ENCODE measurements at places on chromosomes 11 and 22.

DNA sequence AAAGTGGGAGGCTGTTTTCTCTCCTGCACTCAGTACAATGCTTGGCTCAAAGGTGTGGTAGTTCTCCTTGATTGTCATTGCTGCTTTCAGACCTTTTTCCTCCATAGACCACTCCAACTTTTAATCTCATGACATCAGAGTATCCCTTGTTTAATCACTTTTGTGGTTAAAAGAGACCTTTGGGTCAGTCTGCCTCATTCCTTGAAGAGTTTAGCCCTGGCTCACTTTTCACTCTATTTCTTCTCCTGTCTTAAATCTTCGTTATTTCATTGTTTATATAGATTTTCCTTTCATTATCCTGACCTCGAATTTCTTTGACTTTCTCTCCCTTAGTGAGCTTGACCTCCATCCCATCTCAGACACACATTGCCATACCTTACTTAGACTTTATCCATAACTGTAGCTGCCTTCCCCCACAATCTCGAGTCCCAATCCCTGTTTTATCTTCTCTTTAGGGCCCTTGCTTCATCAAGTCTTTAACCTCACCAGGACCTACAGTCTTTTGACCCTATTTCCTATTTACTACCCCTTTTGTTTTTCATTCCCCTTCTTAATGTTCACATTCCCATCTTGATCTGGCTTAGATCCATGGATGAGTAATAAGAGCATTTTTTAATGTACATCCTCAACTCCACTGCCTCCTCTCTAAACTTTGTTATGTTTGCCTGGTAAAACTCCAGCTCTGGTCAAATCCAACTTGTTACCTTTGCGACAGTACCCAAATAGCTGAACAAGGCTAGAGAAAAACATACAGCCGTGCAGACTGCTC is 9.5 kb downstream of the ATXN10 start:
- H3K27ac ChIP-seq: no peak overlapping the region
- no peaks in the 10 kb centered on the region for H3K36me3 ChIP-seq
- H3K4me1 ChIP-seq: peaks cover 52% of the 10 kb centered on the region
- no peak overlapping the region for H3K4me3 ChIP-seq
- no peak for DNase-seq
- no peaks in the 10 kb centered on the region for H3K27me3 ChIP-seq

- H3K27ac ChIP-seq: no peak overlapping the region
- no peak for DNase-seq
- no peak overlapping the region for H3K4me3 ChIP-seq
- no peaks in the 10 kb centered on the region for H3K27me3 ChIP-seq
- H3K36me3 ChIP-seq: no peaks in the 10 kb centered on the region
These were observed 19.4 kb upstream of the CELSR1 start for GRCh38 chr22:46556775-46557174.

GRCh38 chr11:60169264-60169915 is 13.5 kb downstream of the MS4A6A start:
- H3K4me3 ChIP-seq: no peak overlapping the region
- H3K36me3 ChIP-seq: no peaks in the 10 kb centered on the region
- H3K27ac ChIP-seq: no peak overlapping the region
- H3K27me3 ChIP-seq: no peaks in the 10 kb centered on the region

DNA sequence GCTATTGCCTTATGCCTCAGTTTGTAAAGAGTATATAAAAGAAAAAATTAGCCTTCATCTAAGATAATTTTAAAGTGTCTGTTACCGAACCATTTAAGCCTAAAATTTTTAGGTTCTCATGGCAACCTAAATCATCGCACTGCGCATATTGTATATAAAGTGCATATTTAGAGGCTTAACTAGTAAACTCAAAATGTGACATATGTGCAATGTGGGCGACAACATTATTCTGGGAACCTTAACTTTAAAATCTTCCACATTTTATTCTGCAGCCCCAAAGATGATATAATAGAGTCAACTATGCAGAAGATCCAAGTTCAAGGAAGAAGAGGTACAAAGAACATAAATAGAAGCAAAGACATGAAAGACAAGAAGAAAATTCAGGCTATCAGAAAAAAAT is 23.0 kb downstream of the CELF1 start:
- H3K27ac ChIP-seq: no peak overlapping the region
- H3K27me3 ChIP-seq: no peaks in the 10 kb centered on the region
- no peak overlapping the region for H3K4me3 ChIP-seq
- H3K4me1 ChIP-seq: peaks cover 56% of the 10 kb centered on the region
- DNase-seq: no peak

- H3K4me1 ChIP-seq: peaks cover 26% of the 10 kb centered on the region
- no peak overlapping the region for H3K27ac ChIP-seq
- DNase-seq: peak; percentile 76
- no peaks in the 10 kb centered on the region for H3K36me3 ChIP-seq
- H3K4me3 ChIP-seq: no peak overlapping the region
These were observed 19.9 kb downstream of the PACSIN2 start for GRCh38 chr22:42994917-42995562.

- H3K4me1 ChIP-seq: no peaks in the 10 kb centered on the region
- no peak overlapping the region for H3K27ac ChIP-seq
- no peaks in the 10 kb centered on the region for H3K36me3 ChIP-seq
These were observed 8.8 kb upstream of the WNT11 start for GRCh38 chr11:76214968-76215548.

GRCh38 chr11:100719362-100719761 is 32.3 kb downstream of the ARHGAP42 start:
- DNase-seq: no peak
- H3K4me3 ChIP-seq: no peak overlapping the region
- no peaks in the 10 kb centered on the region for H3K4me1 ChIP-seq

GRCh38 chr11:1893581-1894359 is 2.1 kb upstream of the PRR33 start:
- no peaks in the 10 kb centered on the region for H3K4me1 ChIP-seq
- H3K27ac ChIP-seq: no peak overlapping the region
- DNase-seq: no peak

GRCh38 chr11:86156397-86156955 is 87.6 kb upstream of the PICALM start:
- no peak overlapping the region for H3K4me3 ChIP-seq
- H3K4me1 ChIP-seq: peaks cover 81% of the 10 kb centered on the region
- peaks cover 4% of the 10 kb centered on the region for H3K36me3 ChIP-seq
- H3K27ac ChIP-seq: no peak overlapping the region
- no peaks in the 10 kb centered on the region for H3K27me3 ChIP-seq

GRCh38 chr11:96412761-96413381 is 23.1 kb downstream of the JRKL start:
- DNase-seq: no peak
- H3K36me3 ChIP-seq: no peaks in the 10 kb centered on the region
- H3K27ac ChIP-seq: no peak overlapping the region
- no peak overlapping the region for H3K4me3 ChIP-seq
